ENCODE measurements at places on chromosomes 7 and 10.

DNA sequence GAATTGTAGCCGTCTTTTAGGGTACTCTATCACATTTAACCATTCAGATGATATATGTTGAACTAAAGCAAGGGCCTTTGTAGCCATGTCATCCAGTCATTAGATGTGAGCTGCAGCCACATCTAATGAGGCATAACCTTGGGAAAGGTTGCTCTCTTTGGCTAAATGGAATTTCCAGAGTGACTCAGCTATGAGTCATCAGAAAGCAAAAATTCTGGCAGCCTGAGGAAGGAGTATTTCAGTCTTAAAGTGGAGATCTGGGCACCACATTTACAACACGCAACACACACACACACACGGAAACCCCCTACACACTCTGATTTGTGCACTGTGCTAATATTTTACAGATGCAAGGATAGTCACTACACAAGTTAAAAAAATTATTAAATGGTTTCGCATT lies 176.9 kb upstream of the ZWINT start:
- DNase-seq: no peak
- no peak overlapping the region for H3K4me3 ChIP-seq
- H3K27ac ChIP-seq: no peak overlapping the region
- no peaks in the 10 kb centered on the region for H3K36me3 ChIP-seq
- no peaks in the 10 kb centered on the region for H3K27me3 ChIP-seq

GRCh38 chr7:98286093-98286539 lies 4.6 kb downstream of the BRI3 start:
- no peaks in the 10 kb centered on the region for H3K27me3 ChIP-seq
- no peaks in the 10 kb centered on the region for H3K36me3 ChIP-seq
- DNase-seq: no peak
- peak overlapping the region; percentile 82 for H3K27ac ChIP-seq
- peak overlapping the region; percentile 52 for H3K4me3 ChIP-seq
- peaks cover 25% of the 10 kb centered on the region for H3K4me1 ChIP-seq

GRCh38 chr10:84659027-84659426 lies 330.6 kb downstream of the CCSER2 start:
- peaks cover 12% of the 10 kb centered on the region for H3K4me1 ChIP-seq
- H3K4me3 ChIP-seq: no peak overlapping the region
- no peaks in the 10 kb centered on the region for H3K27me3 ChIP-seq
- DNase-seq: no peak

DNA sequence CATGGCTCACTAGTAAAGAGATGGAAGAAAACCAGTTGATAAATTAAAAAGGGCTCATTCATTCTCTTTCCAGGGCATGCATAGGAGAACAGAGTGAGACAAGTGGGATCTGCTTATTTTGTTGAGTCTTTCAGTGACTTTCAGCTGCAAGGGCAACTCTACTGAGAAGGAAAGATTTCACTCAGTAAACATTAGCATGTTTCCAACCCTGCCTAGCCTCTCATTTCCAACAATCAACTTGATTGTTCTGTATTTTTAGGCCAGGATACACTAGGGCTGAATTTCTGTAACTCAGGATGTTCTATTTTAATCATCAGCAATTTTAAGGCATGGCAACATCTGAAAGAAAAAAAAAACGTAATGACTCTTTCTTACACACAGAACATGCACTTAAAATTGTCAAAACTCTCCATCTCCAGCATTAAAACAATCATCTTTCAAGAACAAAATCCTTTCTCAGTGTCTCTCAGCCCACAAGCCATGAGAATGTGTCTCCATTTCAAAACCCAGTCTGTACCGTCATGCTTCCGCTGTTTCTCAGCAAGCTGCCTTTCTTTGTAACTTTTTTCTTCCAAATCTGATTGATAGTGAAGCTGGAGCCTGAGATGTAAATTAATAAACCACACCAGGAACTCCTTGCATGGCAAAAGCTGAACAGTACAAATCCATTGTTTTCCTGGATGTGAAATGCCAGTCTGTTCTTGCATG lies 147.2 kb upstream of the KLF14 start:
- no peaks in the 10 kb centered on the region for H3K36me3 ChIP-seq
- H3K4me3 ChIP-seq: no peak overlapping the region
- H3K4me1 ChIP-seq: peaks cover 40% of the 10 kb centered on the region
- no peak overlapping the region for H3K27ac ChIP-seq
- no peak for DNase-seq

DNA sequence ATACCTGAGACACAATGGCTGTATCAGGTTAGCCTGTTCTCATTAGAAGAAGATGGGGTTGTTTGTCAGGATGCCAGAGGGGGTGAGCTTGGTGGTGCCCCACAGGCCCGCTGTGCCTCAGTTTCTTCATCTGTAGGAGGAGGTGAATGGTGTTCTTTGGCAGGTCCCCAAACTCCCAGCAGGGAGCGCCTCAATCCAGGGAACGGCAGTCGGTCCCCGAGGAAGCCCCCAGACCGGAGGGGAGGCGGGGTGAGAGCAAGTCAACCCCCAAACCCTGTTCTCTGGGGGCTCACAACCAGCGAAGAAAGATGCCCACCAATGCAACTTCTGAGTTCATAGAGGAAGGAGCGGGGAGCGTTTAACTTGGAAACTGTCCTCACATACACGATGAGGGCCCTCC lies 16.0 kb downstream of the C10orf105 start:
- no peak overlapping the region for H3K4me3 ChIP-seq
- no peaks in the 10 kb centered on the region for H3K36me3 ChIP-seq
- H3K27ac ChIP-seq: no peak overlapping the region
- no peak for DNase-seq
- no peaks in the 10 kb centered on the region for H3K4me1 ChIP-seq
- no peaks in the 10 kb centered on the region for H3K27me3 ChIP-seq

DNA sequence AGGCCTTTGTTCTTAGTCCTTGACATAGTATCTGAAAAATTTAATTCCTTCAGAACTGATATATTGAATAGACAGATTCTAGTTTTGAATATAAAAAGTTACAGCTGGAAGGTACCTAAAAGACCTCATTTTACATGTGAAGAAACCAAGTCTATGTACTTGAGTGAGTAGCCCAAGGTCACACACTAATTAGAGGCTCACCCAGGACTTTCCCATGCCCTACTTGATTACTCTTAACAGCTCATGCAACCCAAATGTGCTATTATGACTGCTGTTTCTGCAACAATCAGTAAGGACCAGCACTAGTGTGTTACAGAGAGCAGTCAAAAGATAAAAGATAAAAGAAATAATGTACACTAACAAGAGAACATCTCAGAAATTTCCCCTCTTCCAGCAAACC lies 40.7 kb upstream of the BET1 start:
- H3K4me3 ChIP-seq: no peak overlapping the region
- peaks cover 6% of the 10 kb centered on the region for H3K4me1 ChIP-seq
- H3K27me3 ChIP-seq: peaks cover 29% of the 10 kb centered on the region
- DNase-seq: no peak
- no peak overlapping the region for H3K27ac ChIP-seq

DNA sequence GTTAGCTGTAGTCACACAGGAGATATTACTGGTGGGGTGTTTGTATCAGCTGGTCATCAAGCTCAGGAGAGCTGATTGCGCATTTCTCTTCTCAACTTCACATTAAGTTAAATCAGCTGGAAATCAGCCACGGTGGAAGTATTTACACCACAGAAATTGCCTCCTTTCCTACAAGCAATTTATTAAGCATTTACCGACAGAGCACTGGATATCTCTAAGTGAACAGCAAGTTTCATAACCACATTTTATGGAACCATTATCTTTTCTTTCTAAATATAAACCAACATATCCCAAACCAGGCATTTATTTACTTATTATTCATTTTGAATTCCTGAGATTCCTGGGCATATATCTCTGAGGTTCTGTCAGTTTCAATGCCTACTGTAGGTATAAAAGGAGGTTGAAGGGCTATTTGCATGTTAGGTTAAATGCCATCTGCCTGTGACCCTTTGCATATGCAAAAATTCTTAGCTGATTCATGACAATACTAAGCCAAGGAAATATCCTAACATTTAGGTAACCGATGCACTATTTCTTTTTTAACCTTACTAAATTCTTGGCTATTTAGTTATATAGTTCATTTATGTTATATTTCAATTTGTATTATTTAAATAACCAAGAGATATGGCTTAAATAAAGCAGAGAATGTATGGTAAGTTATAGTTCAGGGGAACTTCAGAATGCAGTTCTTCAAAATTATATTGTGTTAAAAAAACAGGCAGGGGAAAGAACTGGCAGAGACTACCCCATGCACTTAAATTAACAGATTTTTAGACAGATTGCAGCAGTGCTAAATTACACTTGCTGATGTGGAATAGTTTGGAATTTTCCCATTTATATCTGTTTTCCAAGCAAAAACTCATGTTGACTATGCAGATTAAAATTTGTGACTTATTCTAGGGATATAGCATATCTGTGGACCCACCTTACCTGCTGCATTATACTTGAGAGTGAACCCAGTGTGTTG lies 56.8 kb downstream of the DYNC1I1 start:
- no peak for DNase-seq
- no peak overlapping the region for H3K4me3 ChIP-seq
- H3K36me3 ChIP-seq: no peaks in the 10 kb centered on the region
- H3K27me3 ChIP-seq: no peaks in the 10 kb centered on the region
- peaks cover 6% of the 10 kb centered on the region for H3K4me1 ChIP-seq
- H3K27ac ChIP-seq: no peak overlapping the region

DNA sequence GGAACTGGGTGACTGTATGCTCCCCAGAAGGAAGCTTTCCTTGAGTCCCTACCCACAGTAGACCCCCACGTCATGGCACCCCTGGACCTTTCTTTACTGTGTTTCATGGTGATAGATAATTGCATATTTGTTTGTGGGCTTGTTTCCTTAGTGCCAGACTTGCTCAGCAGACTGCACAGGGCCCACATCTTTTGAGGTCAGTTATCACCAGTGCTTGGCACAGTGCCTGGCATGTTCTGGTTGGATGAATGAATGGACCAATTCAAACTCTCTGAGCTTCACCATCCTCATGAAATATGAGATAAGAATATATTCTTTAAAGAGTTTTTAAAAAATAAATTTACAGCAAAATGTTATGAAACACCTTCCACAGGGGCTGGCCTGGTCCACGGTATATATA lies 78.4 kb upstream of the EMX2 start:
- no peak overlapping the region for H3K27ac ChIP-seq
- H3K27me3 ChIP-seq: peaks cover 2% of the 10 kb centered on the region
- no peak overlapping the region for H3K4me3 ChIP-seq
- DNase-seq: no peak
- peaks cover 9% of the 10 kb centered on the region for H3K4me1 ChIP-seq

- H3K4me1 ChIP-seq: peaks cover 38% of the 10 kb centered on the region
- no peak overlapping the region for H3K27ac ChIP-seq
These were observed 544.9 kb upstream of the ADARB2 start for GRCh38 chr10:2282202-2282601.

DNA sequence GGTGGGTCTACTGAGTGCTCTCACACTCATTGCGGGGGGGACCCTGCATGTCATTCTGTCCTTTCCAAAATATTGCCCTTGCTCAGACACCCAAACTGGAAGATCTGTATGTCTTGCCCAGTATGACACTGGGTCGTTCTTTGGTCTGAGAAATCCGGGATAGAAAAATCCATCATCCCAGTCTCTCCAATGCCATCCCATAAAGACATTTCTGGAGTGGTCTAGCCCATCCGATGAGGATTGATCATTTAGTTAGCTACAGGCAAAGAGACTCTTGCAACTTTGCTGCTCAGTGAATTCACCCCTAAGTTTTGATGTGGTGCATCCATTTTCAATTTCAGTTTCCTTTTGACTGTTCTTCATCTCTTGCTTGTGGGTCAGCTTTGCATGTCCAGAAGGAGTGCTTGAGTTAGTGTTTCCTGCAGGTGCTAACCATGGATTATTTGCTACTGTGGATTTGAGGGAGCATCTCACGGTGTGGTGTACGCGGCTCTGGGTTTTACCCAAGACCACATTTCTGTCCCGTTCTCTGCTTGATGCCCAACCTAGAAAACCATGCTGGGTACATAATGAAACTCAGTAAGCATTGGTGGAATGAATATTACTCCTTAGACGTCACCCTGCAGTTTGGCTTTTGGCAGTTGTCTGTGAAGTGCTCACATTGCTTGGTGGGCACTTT lies 247.0 kb upstream of the MKI67 start:
- H3K27me3 ChIP-seq: peaks cover 25% of the 10 kb centered on the region
- no peaks in the 10 kb centered on the region for H3K36me3 ChIP-seq
- H3K4me1 ChIP-seq: no peaks in the 10 kb centered on the region
- no peak for DNase-seq

- H3K4me3 ChIP-seq: no peak overlapping the region
- DNase-seq: no peak
- H3K4me1 ChIP-seq: no peaks in the 10 kb centered on the region
- H3K27me3 ChIP-seq: no peaks in the 10 kb centered on the region
- H3K36me3 ChIP-seq: no peaks in the 10 kb centered on the region
These were observed 957 bp upstream of the ANKRD2 start for GRCh38 chr10:97571622-97572021.

DNA sequence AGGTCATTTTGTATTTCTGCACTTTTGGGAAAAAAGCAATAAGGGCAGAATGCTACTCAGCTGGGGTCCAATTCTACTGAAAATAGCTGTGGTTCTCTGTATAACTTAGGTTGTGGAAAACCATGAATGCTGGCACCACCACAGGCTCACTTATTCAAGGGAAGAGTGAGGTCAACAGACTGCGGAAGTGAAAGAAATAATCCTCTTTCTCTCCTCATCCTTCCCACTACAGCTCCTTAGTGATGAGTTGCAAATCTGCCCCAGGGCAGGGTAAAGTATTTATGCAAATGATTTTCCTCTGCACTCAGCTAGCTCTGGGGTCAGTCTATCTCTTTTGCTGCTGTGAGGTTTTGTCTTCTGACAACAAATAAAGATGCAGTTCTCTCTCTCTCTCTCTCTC lies 74.1 kb upstream of the PTPRZ1 start:
- H3K36me3 ChIP-seq: no peaks in the 10 kb centered on the region
- no peak overlapping the region for H3K27ac ChIP-seq
- H3K4me3 ChIP-seq: peak overlapping the region; percentile 3
- peaks cover 20% of the 10 kb centered on the region for H3K4me1 ChIP-seq
- no peaks in the 10 kb centered on the region for H3K27me3 ChIP-seq

DNA sequence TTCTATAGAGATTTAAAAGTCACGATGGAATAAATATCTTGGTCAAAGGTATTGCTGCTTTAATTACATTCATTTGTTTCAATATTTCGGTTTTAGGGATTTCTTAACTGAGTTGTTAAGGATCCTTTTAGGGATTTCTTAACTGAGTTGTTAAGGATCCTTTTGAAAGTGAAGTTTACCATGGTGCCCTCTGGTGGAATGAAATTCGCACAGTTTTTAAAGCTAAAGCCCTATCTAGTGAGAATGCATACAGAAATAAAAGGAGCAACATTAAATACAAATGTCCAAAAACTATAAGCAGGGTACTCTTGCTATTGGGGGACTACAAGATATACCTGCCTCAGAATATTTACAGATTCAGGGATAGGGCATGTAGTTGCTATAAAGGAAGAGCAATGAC lies 193.7 kb downstream of the RNLS start:
- H3K4me1 ChIP-seq: peaks cover 24% of the 10 kb centered on the region
- no peak overlapping the region for H3K4me3 ChIP-seq
- H3K36me3 ChIP-seq: no peaks in the 10 kb centered on the region
- DNase-seq: no peak
- no peaks in the 10 kb centered on the region for H3K27me3 ChIP-seq

- peaks cover 61% of the 10 kb centered on the region for H3K4me1 ChIP-seq
- H3K27ac ChIP-seq: no peak overlapping the region
- H3K36me3 ChIP-seq: peaks cover 15% of the 10 kb centered on the region
These were observed 4.9 kb downstream of the PPP2R2D start for GRCh38 chr10:131905603-131906268.

Data from type B pancreatic cell (in vitro differentiated cells).